Thoracic aorta (tissue), 2 donors: ENCODE measurements at places on chromosomes 6 and 20.

DNA sequence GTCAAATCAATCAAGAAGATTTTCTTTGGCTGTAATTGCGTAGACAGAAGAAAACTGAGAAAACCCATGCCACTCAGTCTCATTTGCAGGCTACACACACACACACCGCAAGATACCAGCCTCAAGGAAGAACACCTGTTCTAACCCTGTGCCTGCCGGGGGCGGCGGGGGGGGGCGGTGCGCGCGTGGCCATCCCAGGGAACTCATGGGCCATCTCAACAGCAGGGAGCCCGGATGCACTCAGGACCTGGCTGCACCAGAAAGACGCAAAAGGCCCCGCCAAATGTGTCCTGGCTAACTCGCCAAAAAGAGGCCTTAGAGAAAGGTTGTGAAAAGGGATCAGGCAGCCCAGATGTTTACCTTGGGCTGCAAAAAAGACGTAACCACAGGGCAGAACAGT is 2.1 kb downstream of the B3GAT2 start:
- DNase-seq: no peak

- DNase-seq: no peak
Measured at GRCh38 chr6:108832738-108833137, 15.5 kb upstream of the ARMC2 start.

- no peak for DNase-seq
Measured at GRCh38 chr20:44006578-44006977, 91.9 kb downstream of the TOX2 start.

DNA sequence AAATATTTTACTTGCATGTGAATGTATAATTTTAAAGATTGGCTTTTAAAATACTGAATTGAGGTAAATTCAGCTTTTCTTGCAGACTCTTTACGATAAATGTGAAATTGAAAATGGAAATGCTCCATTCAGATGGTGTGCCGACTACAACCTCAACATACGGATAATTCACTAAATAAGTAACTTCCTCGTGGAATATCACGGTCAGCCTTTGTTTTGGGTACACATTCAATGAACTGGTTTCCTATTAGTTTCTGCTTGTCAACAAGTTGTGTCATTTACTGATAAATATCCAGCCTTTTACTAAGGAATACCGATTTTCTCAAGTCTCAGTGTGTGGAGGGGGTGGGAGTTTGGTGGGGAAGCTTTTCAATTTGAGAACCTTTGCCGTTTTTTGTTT is 2.4 kb upstream of the IRF4 start:
- no peak for DNase-seq

GRCh38 chr20:52783769-52784168 is 188.4 kb upstream of the TSHZ2 start:
- DNase-seq: no peak

DNA sequence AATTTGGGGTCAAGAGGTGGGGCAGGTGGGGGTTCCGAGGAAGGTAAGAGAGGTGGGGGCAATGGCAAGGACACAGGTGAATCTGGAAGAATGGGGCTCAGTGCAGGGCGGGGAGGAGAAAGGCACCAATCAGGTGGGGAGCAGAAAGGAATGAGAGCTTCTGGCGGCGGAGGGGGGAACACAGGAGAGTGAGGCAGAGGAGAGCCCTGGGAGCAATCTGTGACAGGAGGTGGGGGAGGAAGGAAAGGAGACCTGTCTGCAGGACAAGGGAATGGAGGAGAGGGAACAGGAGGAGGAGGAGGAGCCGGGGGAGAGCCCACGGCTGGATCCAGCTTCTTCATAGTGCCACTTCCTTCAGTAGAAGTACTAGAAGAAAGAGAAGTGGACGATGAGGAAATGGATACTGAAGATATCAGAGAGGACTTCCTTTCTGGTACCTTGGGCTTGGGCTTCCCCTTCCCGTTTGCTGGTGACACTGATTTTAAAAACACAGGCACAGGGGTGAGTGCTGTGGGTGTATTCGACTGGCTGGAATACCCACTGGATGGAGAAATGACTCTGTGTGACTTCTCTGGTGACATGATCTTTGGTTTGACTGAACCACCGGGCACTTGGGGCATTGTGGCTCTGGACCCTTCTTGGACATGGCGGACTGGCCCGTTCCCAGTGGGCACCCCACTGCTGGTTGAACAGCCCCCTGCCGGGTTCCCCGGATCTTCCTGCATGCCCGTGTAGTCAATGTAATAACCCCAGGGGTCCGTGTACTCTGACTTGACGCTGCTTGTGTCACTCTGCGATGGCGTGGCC is 27.4 kb downstream of the HEBP2 start:
- DNase-seq: no peak

DNA sequence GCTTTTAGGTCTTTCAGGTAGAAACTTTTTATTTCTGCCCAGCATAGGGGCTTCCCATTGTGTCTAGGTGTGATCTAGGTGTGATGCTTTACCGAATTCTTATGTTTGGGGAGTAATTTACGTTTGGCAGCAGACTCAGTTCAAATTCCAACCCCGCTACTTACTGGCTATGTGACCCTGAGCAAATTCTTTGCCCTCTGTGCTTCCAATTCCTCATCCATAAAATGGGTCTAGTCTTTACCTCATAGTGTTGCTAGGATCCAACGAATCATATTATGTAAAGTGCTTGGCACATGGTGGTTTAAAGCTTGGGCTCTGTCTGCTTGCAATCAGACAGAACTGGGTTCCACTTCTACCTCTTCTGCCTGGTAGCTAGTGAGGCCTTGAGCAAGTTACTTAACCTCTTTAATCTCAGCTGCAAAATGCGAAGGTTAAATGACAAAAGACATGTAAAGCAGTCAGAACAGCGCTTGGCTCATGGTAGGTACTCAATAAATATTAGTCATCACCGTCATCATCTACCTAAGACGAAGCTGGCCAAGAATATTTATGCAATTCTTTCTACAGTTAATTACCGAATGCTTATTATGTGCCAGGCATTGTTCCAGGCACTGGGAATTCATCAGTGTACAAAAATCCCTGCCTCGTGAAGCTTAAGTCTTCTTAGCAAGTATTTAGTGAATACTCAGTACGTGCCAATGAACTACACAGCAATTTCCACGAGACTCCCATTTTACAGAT is 1.0 kb downstream of the NSFL1C start:
- no peak for DNase-seq

DNA sequence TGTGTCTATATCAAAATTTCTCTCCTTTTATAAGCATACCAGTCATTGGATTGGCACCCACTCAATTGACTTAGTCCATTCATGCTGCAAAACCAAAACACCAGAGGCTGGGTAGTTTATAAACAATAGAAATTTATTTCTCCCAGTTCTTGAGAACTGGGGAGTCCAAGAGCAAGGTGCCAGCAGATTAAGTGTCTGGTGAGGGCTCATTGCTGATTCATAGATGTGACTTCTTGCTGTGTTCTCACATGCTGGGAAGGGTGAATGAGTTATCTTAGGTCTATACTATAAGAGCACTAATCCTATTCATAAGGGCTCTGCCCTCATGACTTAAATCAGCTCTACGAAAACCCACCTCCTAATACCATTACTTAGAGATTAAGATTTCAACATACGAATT is 501.4 kb downstream of the EPM2A start:
- DNase-seq: no peak

- DNase-seq: no peak
Measured at GRCh38 chr20:63794614-63795013, 36.5 kb downstream of the ZBTB46 start.

GRCh38 chr6:63805808-63806572 is 170.4 kb downstream of the PHF3 start:
- DNase-seq: no peak

- no peak for DNase-seq
Measured at GRCh38 chr6:54921891-54922290, 75.3 kb downstream of the FAM83B start.

GRCh38 chr6:79057746-79058145 is 20.3 kb downstream of the PHIP start:
- DNase-seq: no peak

GRCh38 chr20:20754714-20755113 is 42.3 kb upstream of the RALGAPA2 start:
- DNase-seq: no peak

- no peak for DNase-seq
Measured at GRCh38 chr6:96836631-96837080, 621 bp downstream of the GPR63 start.

- DNase-seq: no peak
Measured at GRCh38 chr6:144216668-144217218, 66.4 kb downstream of the STX11 start.

- no peak for DNase-seq
Measured at GRCh38 chr6:13920552-13920951, 4.2 kb upstream of the RNF182 start.

GRCh38 chr6:10320291-10320690 is 94.6 kb downstream of the TFAP2A start:
- no peak for DNase-seq
